Lung microvascular endothelial cell (primary cell): ENCODE measurements at places on chromosomes 11 and 22. TPM values are rescaled to one million over a fixed set of nuclear protein-coding genes. Genes with fewer than 3 reads are reported as not detected.

Gene HTR3A
- not detected in 2 replicates for total RNA-seq

Gene HOATZ
- not detected in 2 replicates for total RNA-seq

DNA sequence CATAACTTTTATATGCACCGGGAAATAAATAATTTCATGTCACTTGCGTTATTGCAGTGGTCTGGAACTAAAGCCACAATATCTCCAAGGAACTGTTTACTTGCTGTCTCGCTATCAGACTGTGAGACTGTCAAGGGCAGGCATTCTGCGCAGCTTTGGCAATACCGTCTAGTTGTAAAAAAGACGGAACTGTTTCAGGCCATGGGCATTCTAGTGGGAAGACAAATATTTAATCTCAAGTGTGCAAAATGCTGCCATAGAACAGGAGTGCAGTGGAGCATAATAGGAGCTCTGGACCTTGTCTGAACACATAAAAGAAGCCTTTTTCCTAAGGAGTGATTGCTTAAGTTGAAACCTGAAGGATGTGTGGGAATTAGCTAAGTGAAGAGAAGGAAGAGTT, 53.8 kb downstream of the PACS1 start:
- DNase-seq, result no peak

DNA sequence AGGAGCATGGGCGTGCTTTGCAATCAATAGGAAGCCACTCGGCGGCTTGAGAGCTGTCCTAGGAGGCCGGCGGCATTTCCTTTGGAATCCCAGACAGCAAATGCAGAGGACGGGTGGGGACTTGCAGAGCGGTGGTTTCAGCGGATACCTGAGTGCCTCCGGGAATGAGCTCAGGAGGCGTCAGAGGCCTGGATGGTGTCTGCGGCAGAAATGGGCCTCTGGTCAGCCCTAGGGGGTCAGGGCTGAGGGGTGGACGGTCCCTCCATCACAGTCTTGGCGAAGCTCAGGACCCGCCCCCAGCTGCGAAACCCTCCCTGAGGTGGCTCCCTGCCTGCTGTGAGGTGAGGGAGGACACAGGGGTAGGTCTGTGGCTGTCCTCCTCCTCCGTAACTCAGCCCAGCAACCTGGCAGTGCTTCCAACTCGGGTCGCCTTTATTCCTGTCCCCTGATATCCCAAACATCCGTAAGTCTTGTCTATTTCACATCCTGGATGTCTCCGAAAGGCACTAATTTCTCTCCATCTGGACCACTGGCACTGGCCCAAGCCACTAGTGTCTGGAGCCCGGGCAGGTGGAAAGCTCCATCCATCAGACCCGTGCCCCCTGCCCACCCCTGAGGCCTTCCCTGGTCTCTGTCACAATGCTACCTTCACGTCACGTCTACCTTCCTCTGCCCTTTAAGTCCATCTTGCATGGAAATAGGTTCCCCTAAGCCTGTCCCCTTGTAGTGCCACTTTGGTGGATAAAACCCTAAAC, 686.6 kb downstream of the BRD1 start:
- no peak for DNase-seq

DNA sequence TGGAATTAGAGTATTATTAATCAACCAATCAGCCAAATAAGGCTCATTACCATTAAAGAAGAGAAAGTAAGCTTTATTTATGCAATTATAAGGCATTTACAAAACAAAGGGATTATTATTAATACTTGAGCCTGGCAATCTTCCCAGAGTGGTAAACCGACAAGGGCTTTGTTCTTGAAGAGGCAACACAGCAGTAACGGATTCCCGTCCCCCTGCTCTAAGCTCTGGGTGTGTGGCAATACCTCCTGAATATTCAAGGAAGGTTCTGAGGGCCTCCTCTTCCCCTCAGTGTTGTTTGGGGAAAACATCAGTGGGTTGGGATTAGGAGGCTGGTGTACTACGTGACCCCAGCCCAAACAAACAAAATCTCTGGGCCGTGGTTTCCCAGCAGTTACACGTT, 176.5 kb downstream of the TENM4 start:
- DNase-seq, result no peak

GRCh38 chr11:70731271-70732022, 333.1 kb downstream of the CTTN start:
- no peak for DNase-seq
